ENCODE measurements at places on chromosomes 2 and 18.

- DNase-seq = no peak
Observed at GRCh38 chr2:224881846-224882245, 160.4 kb downstream of the DOCK10 start.

GRCh38 chr18:55732227-55733106 lies 144.5 kb upstream of the TCF4 start:
- DNase-seq = no peak

DNA sequence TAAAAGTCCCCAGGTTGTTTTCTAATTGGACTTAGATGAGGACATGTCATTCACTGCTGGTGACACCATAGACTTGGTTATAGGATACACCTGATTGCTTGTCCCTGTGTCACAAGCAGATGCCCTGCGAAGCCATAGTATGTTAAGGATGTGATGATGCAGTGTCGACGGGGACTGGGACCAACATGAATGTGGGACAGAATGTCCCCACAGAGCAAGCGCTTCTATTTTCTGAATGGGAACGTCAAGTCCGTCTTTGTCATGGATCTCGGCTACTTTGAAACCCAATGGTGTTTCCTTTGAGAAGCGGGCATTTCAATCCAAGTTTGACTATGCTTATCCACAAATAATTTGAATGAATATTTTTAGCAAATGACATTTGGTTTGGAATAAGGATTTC lies 2.1 kb downstream of the GCG start:
- no peak for DNase-seq

- DNase-seq = peak; percentile 56
Observed at GRCh38 chr2:230924470-230925341, at the start of gene GPR55. Gene GPR55, minus strand, starts transcription at chr2:230925242. Its CDS starts 14,280 bp downstream, at chr2:230910962.

DNA sequence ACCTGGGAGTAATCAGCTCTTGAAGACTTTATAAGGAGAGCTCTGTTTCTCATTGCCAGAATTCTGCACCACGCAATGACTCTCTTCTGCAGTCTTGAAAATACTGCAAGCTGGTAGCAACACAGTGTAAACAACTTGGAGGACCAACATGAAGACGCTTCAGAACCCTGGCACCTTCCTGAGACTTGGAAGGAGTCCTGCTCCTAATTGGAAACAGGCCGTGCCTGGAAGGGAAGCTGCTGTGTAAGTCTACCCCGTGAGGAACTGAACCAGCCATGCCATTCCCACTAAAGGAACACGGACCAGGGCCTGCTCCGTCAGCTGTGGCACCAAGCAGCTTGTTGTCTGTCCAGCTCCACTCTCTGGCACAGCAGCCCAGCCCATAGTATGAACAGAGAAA lies 171.1 kb downstream of the PAX3 start:
- DNase-seq = no peak

DNA sequence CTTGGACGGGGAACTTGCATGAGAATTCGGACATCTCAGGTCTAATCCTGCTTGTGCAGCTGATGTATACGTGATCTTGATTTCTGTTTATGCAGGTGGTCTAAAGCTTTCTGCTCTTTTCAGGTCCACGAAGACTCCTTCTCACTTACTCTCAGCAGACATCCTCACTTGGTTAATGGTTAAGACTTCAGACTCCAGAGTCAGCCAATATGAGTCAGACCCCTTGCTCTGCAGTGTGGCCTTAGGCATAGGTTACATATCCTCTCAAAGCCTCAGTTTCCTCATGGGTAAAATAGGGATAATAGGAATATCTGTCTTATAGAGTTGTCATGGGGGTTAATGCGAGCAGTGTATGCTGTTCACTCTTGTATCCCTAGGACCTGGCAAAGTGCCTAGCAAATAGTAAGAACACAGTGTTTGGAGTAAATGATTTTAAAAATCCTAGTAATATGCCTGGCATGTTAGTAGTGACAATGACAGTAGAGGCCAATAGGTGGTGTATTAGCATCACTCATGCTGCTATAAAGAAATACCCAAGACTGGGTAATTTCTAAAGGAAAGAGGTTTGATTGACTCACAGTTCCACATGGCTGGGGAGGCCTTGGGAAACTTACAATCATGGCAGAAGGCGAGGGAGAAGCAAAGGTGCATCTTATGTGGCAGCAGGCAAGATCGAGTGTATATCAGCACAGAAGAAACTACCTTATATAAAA lies 42.3 kb downstream of the XRCC5 start:
- DNase-seq = no peak
